Cardiac ventricle fibroblast (primary cell): ENCODE measurements at places on chromosomes 2 and 18. TPM values are rescaled to one million over a fixed set of nuclear protein-coding genes. Genes with fewer than 3 reads are reported as not detected.

Gene IL1RL2
- total RNA-seq, result 3.5 and 5.5 TPM in 2 replicates

Gene UGT1A8
- not detected in 2 replicates for total RNA-seq

Gene ANKMY1
- 5.4 and 6.3 TPM in 2 replicates for total RNA-seq

Gene TDRD15
- total RNA-seq, result not detected in 2 replicates

Gene KLHL29
- total RNA-seq, result 3.5 and 4.7 TPM in 2 replicates

Gene CCDC102B
- total RNA-seq, result 11.2 and 16.6 TPM in 2 replicates

Gene CTAGE1
- total RNA-seq, result not detected in 2 replicates

Gene ITGA6
- 6.8 TPM in 2 replicates for total RNA-seq

Gene GALNT13
- total RNA-seq, result 0.25 and 6.4 TPM in 2 replicates

Gene C2orf66
- total RNA-seq, result 0.20 and 0.56 TPM in 2 replicates
